ENCODE measurements at places on chromosomes 1 and 21.
A peak's percentile ranks its signal among the peaks of the same experiment; 100 is the strongest.

DNA sequence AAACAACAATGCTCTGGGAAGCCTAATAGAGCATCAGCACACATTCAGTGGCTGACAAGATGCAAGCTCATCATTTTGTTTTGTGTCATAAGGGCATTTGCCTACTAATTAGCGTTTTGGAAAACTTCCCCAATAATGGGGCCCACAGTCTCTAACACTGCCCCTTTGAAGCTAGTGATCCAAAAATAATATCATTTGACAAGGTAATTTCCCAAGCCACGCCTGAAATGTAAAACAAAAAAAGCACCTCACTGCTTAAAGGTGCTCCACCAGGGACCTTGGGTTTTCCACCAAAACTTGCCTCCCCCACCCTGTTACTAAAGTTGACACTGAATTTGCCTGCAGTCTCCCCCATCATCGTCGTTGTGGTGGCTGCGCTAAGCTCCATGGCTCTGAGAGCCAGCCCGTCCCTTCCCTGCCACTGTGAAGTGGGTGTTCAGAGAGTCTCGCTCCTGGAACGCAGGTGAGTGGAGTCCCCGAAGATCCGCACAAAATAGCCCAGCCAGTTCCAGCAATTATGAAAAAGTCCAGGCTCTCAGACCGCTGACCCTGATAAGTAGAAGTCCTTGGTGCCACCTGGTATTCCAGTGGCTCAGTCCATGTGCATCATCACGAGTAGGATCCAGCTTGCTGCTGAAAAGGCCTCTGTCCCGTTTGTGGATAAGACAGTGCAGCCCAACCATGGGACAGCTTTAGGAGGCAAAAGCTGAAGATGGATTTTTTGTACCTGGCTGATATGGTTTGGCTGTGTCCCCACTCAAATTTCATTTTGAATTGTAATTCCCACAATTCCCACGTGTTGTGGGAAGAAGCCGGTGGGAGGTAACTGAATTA is 52.2 kb downstream of the RAB3GAP2 start:
- no peak for DNase-seq

- DNase-seq = no peak
Observed at GRCh38 chr1:58524353-58524945, 22.1 kb downstream of the OMA1 start.

DNA sequence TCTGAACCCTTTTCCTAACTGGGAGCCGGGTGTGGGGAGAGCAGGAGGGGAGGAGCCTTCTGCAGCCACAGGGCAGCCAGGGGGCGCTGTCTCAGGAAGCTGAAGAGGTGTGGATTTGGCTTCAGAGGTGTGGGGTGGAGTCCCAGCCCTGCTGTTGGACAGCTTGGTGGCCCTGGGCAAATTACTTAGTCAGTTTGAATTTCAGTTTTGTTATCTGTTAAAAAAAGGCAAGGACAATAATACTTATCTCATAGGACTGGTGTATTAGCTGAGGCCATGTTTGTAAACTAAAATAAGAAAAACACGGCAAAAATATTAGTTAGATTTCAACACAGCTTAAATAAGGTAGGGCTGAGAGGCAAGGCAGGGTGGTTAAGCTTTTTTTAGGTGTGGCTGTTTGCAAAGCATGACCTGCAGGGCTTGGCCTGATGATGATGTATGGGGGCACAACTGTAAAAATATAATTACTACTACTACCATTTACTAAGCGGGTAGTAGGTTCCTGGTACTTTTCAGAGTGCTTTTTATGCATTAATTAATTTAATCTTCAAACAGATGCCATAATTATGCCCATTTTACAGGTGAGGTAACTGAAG is 111.8 kb downstream of the PLXNA2 start:
- peak; percentile 35 for DNase-seq

DNA sequence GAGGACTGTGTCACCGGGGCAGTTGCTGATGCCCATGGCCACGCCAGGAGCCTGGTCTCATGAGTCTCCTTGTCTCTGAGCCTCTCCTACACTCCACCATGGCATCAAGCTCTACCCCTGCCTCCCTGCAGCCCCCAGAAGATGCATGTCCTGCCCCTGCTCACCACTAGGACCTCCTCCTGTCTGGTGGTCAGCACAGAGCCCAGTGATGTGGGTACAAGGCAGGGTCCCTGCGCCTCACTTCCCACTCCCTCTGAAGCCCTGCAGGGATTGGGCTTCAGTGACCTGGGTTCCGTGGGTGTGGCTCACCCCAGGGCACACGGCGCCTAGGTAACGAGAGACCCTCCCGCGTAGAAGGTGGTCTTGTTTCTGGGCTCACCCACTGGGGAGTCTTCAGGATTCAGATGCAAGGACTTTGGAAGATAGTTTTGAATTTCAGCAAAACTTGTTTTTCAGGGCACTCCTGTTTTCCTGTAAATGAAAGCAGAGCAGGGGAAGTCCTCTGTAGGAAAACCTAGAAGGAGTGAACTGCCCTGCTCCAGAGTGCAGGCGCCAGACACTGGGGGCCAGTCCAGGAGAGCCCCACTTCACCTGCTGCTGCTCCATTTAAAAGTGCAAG is 2.8 kb downstream of the COL18A1 start:
- DNase-seq = no peak

DNA sequence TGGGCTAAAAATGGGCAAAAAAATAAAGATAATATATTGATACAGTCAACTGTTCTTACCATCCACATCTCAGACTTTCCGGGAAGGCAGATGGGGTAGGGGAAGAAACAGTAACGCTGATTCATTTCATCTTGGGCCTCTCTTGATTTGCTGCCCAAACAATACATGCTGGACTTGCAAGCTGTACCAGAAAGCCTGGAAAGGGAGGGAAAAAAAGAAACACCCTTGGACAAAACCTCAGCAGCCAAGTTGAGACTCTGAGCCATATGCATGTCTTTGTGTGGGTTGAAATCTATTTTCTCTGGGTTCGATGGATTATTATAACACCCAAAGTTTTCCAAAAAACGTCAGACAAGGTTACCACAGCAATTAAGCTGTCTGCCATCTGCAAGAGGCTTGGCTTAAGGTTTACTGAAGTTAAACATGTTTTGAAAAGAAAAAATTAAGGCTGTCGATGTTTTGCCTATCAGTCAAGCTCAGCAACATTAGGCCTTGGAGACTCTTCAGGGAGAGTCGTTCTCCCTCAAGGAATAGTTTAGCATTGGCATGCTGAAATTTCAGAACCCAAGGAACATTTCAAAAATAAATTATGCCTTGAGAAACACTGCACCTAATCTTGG is 71.2 kb downstream of the PSMG1 start:
- DNase-seq = no peak

- no peak for DNase-seq
Observed at GRCh38 chr1:202251424-202252256, 58.0 kb downstream of the LGR6 start.

All from C1 segment of cervical spinal cord (tissue), 14 donors.